ENCODE measurements at places on chromosomes 16 and 17.

GRCh38 chr17:3988297-3989040 is 24.2 kb upstream of the ATP2A3 start:
- DNase-seq, result no peak

DNA sequence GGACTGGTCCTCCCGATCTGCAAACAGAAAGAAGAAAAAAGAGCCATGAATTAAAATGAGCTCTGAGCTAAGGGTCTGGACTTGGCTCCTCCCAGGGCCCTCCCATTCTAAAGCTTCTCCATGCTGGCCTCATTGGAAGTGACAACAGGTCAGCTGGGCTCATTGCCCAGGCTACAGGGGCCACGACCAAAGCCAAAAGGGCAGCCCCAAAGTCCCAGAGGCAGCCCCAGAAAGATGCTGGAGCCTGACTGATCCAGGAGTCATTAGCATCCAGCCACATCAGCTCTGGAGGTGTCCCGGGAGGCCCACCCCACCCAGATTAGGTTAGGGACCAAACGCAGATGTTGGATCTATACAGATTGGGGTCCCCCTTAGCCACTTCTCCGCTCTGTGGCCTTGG is 58.2 kb downstream of the MYH11 start:
- no peak for DNase-seq

- no peak for DNase-seq
Observed at GRCh38 chr17:17035920-17036523, 6.2 kb upstream of the MPRIP start.

- no peak for DNase-seq
Observed at GRCh38 chr17:57849163-57849873, 526 bp downstream of the MRPS23 start.

- DNase-seq, result no peak
Observed at GRCh38 chr16:78843978-78844377, 744.5 kb downstream of the WWOX start.

DNA sequence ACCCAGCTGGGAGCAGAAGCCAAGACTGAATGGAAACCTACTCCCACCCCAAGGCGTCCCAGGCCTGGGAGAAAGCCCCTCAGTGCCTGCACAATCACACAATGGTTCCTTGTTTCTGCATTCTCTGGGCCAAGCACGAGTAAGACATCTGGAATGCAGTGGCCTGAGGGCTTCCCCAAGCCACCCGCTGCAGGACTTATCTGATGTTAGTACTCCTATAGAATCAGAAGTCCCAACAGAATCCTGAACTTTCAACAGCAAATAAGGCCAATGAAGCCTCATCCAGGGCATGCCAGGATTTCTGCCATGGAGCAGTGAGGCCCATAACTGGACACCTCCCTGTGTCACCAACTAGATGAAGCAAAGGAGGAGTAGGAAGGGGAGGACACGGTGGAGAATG is 28.6 kb downstream of the MYO18A start:
- DNase-seq, result peak; percentile 44

GRCh38 chr17:43832168-43832975 is 574 bp downstream of the MPP3 start:
- DNase-seq, result peak; percentile 77

DNA sequence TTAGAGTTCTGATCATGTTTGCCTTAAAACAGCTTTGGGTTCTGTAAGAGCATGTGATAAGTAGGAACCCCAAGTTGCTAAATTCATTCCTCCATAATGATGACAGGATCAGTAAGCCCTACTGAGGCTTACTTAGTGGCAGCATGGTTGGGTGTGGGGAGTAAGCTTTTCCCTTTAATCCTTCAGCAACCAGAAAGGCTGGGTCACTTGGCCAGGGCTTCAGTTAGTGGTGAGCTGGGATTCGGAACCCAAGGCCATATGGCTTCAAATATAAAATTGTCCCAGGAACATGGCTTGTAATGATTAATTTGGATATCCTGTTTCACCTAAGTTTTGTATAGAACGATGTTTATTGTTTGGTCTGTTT is 850 bp downstream of the GINS3 start:
- DNase-seq, result peak; percentile 12

- no peak for DNase-seq
Observed at GRCh38 chr16:3113765-3114479, 1.5 kb downstream of the ZNF205 start.

- no peak for DNase-seq
Observed at GRCh38 chr17:17403065-17403464, 73.7 kb upstream of the MED9 start.

DNA sequence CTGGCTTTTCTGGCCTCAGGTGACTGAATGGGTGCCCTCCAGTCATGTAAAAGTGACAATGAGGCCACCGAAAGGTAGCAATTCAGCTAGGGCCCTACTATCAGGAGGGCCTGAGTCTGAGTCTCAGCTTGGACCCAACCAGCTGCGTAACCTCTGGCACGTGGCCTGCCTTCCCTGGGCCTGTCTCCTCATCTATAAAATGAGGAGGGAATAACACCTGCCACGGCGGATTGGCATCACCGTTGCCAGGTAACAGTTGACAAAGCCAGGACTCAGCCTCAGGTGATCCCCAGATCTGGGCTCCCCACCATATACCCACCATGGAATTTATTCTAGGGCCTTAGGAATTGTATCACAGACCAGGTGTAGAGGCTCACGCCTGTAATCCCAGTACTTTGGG is 217.1 kb downstream of the KATNIP start:
- DNase-seq, result no peak

DNA sequence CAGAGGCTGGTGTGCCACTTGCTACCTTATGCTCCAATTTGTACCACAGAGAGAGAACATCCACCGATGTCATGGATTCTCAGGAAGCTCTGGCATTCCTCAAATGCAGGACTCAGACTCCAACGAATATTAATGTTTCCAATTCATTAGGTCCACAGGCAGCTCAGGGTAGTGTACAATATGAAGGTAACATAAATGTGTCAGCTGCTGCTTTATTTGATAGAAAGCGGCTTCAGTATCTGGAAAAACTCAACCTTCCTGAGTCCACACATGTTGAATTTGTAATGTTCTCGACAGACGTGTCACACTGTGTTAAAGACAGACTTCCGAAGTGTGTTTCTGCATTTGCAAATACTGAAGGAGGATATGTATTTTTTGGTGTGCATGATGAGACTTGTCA is 16.1 kb downstream of the SLFN5 start:
- no peak for DNase-seq

DNA sequence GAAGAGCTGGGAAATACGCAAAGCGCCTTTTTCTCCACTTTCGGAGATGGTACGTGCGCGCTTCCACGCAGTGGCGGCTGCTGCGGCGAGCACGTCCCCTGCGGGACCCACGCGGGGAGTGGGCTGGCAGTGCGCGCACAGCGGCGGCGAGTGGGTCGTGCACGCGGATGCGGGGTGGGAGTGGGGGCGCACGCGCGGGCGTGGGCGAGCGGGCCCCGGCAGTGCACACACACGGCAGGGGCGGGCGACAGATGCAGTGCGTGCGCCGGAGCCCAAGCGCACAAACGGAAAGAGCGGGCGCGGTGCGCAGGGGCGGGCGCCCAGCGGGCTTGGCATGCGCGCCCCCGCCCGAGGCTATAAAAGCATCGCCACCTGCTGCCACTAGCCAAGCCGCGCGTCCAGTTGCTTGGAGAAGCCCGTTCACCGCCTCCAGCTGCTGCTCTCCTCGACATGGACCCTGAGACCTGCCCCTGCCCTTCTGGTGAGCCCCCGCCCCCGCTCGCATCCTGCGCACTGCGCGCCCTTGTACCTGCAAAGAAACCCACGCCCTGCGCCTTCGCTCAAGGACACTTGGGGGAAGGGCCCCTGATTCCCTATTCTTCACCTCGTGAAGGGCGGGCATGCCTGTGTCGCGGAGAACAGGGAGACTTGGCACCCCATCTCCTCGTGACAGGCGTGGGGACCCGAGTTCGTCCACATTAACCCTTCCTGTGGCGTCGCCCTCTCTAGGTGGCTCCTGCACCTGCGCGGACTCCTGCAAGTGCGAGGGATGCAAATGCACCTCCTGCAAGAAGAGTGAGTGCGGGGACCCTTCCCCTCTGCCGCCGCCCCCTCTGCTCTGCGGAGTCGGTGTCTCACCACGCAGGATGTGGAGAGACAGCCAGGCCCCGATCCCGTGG is at the start of gene MT3:
Gene MT3, plus strand, starts transcription at position 388 of the 899 bp plus-strand sequence. Its CDS starts 63 bp downstream, at position 451.
- DNase-seq, result no peak

DNA sequence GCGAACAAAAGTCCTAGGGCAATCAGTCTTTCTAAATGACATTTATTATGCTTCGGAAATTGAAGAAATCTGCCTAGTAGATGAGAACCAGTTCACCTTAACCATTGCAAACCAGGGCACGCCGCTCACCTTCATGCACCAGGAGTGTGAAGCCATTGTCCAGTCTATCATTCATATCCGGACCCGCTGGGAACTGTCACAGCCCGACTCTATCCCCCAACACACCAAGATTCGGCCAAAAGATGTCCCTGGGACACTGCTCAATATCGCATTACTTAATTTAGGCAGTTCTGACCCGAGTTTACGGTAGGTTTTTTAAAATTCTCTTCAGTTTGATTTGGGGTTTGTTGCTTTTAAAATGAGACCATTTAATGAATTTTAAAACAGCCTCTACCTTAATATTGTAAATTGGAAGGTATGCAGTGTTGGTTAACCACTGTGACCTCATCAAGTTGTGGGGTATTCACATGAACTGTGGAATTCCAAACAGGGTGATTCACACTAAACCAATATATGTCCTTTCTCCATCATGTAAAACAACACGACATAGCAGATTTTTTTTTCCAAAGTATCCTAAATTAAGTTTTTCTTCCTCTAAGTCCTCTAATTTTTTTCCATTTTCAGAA is 6.2 kb upstream of the EVI2A start:
- DNase-seq, result no peak

DNA sequence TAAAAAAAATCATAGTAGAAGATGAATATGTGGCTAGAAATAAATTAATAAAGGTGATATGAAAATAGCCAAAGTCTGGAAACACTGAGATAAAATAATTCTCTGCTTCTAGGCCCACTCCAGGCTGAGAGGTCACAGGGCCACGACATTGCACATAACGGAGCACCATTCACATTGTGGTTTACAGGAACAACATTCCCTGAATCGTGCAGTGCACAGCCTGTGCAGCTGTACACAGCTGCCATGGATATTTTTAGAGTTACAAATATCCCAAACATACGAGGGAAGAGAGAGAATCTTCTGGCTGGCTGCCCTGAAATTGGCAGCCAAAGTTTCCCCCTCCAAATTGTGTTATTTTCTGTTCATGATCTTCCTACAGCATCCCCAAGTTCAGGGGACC is 68.8 kb downstream of the GSG1L start:
- no peak for DNase-seq

- DNase-seq, result no peak
Observed at GRCh38 chr17:78677303-78678221, 100.4 kb upstream of the DNAH17 start.

- DNase-seq, result no peak
Observed at GRCh38 chr17:44022246-44022645, 7.5 kb upstream of the TMEM101 start.

DNA sequence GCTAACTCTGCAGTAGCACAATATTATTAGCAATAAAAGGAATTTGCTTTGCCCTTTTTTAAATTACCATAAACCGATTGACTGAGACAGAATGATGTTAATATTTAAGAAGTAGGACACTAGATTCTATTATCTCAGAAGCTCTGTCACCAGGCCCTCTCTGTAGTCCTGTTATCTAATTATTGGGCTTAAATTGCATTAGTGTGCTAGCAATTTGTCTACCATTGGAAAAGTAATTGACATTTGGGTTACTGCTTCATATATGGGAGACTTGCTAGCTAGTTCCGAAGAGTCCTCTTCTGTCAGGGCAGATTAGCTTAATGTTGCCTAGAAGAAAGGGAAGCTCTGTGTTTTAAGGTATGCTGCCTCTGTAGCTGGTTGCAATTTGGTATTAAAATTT is 1107.3 kb upstream of the EEF2KMT start:
- no peak for DNase-seq

DNA sequence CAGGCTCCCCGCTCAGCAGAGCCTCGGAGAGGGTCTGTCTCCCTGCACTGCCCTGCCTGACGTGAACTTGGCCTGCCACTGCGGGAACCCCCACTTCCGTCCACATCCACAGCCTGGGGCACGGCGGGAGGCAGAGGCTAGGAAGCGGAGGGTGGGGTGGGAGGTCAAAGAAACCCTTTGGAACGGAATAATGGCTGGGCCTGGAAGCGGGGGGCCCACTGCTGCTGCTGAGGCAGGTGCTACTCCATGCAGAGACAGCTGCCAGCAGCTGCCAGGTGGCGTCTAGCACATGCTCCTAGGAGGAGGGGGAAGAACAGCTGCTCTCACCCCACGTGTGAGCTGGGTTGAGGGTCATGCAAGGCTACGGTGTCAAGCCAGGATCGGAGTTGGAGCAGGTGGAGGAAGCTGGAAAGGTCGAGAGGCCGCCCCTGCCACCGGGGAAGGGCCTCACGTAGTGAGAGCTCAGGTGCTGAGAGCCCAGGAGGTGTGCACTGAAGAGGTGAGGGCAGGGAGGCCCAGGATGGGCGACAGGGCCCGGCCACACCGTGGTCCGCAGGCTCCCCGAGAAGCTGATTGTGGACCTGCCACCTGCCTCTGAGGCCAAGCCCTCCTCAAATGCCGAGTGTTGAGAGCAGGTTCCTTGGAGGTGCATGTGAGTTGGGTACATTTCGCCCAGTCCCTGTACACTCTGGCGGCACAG is 9.8 kb downstream of the FSCN2 start:
- DNase-seq, result no peak

DNA sequence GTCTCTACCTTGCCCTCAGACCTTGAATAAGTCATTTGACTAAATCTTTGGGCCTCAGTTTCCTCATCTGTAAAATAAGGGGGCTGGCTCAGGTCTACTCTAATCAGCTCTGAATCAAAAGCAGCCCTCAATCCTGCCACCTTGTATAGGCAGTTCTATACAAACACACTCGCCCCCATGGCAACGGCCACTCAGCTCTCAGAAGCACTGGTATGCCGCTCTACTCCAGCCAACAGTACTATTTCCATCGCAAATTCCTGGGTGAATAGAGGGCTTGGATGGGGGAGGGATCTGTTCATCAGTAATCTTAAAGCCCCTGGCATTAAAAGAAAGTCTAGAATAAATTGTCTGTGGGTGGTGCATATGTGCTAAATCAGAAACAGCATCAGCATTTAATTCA is 21.2 kb upstream of the TAOK1 start:
- DNase-seq, result peak; percentile 76

DNA sequence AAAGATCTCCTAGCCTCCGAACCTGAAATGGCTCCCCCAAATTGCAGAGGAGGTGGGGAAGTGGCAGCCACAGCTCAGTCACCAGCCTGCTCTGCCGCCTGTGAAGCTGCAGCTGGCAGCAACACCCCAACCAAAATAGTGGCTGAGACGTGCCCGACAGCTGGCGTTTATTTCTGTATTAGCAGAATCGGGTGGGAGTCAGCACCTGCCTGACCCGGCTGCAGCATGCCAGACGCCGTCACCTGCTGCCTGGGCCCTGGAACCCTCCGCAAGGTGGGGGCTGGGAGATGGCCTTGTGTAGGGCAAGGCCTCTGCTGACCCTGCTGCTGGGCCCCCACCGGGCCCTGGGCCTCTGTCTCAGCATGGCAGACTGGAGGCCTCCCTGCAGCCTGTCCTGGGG is 17.5 kb upstream of the PABPN1L start:
- DNase-seq, result no peak

DNA sequence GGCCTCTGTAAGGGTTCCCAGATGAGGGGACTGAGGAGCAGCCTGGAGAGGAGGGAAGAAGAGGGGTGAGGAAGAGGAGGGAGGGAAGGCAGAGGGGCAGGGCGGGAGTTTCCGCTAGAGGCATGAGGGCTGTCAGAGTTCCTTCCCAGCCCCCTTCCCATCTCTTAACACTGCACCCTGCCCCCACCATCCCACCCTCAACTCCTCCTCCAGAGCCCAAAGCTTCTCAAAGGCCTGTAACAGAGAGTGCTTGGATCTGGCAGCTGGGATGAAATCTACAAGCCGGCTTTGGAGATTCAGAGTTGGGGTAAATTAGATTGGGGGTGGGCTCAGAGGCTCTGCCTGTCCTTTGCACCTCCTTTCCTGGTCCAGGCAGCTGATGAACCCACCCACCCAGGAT is 57.3 kb upstream of the DLX4 start:
- DNase-seq, result no peak
